ENCODE measurements at places on chromosomes 2 and 18.

GRCh38 chr2:23867449-23867848 is 59.5 kb downstream of the ATAD2B start:
- no peak for DNase-seq

DNA sequence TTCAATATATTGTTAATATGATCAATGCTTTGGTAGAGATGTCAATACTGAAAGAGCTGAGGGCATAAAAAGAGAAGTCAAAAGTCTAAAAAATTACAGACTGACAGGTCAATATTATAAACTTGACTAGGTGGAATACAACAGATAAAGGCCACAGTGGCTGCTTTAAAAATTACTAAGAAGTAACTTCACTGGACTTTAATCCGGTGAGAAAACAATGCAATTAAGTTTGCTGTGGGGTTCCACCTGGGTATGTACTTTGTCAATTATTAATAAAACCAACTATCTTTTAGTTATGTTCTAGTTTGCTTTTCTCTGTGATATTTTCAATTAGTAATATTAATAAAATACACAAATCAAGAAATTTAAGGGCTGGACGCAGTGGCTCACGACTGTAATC is 44.7 kb downstream of the RAPH1 start:
- no peak for DNase-seq

DNA sequence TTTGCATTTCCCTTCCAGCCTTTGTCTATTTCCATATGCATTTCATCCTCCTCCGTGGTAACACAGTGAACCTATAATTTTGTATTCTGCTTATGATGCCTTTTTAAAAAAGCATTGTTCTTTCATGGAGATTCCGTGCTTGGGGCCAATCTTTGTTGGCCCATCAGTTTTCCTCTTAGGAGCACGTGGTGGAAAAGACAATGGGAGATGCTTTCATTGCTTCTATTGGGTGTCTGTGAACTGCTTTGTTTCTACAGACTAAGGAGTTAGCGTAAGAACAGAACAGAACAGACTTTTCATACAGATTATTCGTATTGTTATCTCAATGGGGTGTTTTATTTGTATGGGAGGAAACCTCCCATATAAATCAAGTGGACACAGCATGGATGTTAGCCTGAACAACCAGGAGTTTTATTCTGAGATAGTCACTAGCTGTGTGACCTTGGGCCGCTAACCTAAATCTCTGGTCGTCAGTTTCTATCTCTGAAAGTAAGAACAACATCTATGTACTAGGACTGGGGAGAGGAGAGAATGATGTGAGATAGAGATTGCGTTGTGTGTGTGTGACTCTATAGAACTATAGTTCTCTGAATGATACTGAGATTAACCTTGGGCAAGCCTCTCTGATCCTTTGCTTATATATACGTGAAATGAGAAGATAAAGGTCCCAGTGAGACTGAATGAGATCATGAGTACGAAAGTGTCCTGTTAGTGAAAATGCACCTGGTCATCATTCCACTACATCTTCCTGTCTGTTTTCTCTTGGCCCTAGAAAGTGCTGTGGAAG is 22.9 kb upstream of the YWHAQ start:
- no peak for DNase-seq

DNA sequence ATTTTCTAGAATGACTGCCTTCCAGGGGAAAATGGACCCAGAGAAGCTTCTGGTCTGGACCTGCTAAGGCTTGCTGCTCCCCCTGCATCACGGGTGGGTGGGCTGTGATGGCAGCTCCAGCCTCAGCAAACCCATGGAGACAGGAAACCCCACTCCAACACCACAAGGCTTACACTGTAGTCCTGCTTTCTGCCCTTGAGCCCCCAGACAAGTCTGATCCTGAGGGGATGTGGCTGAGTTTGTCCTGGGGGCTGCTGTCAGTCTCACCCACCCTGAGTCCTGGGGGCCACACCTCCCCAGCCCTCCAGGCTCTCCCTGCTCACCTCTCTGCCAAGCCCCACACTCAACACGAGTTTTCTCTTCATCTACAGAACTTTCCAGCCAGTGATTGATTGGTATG is 279.4 kb downstream of the EIPR1 start:
- no peak for DNase-seq

DNA sequence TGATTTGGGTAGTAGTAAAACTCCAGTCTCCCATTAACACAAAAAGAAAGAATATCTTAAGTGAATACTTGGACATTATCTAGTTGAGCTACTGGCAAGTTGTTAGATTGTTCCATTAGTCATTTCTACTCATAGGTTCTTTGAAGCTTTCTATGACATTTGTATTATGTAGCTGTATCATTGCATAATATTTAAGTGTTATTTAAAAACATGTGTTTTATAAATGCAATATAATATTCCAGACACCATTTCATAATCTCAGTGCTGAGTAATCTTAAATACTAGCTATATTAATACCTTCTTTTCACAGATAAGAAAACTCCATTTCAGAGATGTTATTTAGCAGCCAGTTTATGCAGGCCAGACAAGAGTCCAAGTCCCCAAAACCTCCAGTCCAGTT is 271.9 kb downstream of the NCKAP5 start:
- no peak for DNase-seq

- no peak for DNase-seq
Observed at GRCh38 chr2:23330214-23330613, 54.8 kb upstream of the KLHL29 start.

DNA sequence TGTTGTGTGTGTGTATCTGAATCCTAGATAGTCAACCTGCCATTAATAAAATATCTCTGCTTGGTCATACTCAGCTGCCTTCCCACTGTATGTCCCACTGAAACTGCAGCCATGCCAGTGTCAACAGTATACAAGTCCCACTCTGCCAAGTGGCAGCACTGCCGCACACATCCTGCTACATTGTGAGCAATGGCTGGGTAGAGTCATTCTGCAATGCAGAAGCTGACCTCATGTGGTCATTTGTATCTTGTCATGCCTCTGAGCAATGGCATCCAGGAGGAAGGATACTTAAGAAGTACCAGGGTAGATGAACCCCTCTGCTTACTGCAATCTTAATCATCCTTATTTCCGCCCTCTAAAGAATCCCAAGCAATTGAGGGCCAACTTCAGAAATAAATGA is 302.2 kb upstream of the DDX18 start:
- DNase-seq: no peak

DNA sequence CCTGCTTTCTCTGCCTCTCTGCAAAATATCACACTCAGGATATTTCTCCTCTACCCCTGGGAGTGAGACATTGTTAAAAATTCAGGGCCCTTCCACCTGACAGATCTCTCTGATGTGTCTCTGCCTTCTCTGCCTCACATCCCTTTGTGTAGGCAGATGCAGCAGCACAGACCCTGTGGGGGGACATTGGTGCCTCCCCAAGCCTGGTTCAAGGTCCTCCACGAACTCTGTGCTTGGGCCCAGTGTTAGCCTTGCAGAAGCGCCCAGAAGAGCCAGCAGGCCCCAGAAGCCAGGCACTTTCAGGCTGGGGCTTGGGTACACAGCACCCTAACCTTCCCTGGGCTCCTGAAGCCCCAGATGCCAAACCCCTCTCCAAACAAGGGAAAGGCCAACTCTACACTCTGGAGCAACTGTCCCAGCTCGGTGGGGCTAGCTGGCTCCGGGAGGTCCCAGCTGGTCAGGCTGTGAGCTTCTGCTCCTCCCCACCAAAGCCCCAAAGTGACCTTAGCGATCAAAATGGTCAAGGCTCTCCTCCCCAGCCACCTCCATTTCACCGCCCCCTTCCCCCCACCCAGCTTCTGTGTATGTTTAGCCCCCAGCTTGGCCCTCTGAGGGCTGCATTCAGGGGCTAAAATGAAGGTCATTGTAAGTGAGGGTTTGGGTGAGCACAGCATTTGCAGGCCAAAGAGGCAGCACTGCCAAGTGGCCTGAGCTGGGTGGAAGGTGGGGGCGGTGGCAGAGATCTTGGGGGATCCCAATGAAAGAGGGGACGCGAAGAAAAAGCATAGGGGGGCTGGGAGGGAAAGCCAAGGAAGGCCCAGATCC is 2.6 kb downstream of the HOXD9 start:
- DNase-seq: no peak
